ENCODE measurements at places on chromosomes 16 and 17.

DNA sequence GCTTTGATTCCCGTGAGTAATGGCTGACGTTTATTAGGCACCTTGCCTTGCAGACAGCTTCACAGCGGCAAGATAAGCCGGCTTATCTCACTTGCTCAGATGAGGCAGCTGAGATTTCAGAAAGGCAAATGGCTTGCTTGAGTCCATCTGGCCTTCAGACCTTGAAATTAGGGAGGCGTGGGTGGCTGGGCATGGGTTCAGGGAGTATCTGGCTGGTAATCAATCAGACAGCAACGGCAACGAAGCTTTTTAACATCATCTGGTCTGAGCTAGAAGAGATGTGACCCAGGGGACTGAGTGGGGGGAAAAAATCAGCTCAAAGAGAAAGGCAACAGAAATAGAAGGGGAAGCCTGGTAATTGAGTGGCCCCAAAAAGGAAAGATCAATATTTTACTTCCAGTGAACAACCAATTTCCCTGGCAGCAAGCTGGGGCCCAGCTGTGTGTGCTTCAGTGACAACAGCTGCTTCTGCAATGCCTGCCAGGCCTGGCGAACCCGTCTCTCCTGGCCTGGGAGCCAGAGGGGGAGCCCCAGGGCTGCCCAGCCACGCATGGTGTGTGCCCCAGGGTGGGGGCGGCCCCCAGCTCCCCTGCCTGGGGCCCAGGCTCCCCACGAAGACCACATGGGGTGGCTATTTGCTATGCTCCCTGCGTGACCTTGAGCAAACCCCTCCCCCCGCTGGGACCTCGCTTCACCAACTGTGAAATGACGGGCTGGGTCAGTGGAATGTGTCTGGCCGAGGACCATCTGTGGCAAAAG is 34.0 kb downstream of the RAB11FIP4 start:
- DNase-seq: no peak

DNA sequence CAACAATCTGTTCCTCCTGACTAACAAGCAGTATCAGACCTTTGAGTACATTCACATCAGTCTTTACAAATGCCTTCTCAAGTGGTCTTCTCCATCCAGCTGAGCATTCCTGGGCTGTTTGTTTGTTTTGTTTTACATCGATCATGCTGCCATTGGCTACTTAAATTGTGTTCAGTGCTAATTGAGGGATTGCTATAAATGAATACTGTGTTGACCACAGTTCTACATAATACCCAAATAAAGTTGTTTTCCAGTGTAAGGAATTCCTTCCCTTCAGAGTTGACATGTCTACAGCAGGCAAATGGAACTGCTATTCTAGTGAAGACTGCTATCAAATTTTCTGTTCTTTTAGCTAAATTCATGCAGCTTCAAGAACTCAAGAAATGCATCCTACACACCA is 3.2 kb downstream of the CDH8 start:
- DNase-seq: no peak

- peak; percentile 14 for DNase-seq
Observed at GRCh38 chr17:28716740-28717577, 709 bp downstream of the RAB34 start.

DNA sequence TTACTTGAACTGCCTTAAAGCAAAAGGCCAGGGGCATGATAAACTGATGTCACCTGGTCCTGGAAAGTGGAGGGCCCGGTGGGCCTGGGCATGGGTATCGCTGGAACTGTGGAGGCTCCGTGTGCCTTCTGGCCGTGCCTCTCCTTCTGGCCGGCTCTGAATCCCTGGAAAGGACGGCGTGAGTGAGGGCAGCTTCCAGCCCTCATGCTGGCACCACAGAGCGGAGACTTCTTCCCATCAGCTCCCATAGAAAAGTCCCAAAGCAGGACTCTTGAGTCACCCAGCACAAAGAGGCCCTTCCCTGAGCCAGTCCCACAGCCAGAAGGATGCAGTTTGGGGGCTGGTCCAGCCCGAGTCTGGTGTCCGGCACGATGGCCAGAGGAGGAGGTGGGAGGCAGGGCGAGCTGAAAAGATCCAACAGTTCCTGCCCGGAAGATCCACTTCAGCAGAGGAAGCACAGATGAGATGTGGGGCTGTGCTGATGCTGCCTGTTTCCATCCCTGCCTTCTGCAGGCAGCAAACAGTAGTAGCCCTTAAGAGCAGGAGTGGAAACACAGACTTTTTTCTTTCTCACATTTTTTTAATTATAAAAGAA is 7.8 kb downstream of the GAA start:
- no peak for DNase-seq

DNA sequence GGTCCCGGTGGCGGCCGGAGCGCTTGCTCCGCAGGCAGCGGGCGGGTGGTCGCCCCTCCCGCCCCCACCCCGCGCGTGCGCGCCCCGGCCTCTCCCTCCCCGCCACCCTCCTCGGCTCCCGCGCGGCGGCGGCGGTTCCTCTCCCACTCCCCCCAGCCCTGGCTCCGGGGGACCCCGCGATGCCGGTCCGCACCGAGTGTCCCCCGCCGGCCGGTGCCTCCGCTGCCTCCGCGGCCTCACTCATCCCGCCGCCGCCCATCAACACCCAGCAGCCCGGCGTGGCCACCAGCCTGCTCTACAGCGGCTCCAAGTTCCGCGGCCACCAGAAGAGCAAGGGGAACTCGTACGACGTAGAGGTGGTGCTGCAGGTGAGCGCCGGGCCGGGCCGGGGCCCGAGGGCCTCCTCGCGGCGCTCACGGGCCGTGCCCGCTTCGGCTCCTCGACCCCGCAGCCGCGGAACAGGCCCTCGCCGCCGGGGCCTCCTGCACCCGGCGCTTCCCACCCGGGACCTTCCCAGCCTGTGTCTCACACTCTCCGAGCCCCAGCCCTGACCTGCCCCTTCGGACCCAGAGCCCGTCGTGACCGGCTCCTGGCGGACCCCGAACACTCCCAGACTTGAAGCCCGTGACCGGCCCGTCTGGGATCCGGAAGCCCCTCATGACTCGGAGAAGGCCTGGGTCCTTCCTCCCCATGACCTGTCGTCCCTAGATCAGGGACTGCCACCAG is 490 bp downstream of the GID4 start:
- DNase-seq: peak; percentile 21

DNA sequence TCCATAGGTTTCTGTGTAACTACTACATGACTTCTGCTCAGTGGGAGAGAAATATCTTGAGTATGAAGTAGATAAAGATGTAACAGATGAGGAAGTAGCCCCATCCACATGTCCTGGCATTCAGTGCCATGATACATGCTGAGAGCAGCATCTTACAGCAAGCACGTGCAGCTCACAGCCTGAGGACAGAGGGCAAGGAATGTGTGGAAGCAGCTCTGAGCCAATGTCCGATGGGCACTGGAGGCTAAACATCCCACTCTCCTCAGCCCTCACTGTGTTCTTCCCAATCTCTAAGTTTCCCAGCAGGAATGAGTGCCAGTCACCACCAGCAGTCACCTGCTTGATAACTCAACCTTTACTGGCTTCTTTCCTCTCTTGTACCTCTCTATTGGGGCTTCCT is 40.4 kb downstream of the CFDP1 start:
- DNase-seq: no peak

DNA sequence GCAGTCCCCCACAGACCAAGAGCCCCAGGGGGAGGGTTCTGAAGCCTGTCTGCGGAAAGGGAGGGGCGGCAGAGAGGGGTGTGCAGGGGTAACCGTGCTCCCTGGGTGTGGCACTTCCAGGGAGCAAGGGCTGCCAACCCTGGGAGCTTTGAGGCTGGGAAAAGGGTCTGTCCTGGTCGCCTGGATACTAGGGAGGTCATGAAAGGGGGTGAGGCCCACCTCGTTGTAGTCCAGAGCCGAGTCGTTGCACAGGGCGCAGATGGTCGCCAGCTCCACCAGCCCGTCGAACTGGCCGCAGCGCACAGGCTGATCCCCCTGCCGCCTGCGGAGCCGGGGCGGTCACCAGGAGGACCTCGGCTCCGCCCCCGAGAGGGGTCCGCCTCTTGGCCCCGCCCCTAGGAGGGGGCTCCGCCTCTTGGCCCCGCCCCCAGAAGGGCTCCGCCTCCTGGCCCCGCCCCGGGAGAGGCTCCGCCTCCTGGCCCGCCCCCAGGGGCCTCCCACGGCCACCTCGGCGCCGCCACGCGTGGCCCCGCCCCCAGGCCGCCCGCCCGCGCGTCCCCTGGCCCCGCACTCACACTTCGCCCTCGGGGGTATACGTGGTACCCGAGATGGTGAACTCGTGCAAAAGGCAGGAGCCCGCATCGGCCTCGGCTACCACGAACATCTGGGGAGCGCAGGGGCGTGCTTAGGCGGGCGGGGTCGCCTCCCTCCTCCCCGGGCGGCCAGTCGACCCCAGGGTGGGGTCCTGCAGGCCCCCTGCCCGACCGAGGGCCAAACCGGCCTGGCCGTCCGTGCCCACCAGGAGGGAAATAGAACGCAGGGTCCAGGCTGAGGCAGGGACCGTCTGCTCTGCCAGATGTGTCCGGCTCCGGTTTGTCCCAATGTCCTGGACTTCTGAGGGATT is 19.5 kb downstream of the ATP2A3 start:
- peak; percentile 97 for DNase-seq

DNA sequence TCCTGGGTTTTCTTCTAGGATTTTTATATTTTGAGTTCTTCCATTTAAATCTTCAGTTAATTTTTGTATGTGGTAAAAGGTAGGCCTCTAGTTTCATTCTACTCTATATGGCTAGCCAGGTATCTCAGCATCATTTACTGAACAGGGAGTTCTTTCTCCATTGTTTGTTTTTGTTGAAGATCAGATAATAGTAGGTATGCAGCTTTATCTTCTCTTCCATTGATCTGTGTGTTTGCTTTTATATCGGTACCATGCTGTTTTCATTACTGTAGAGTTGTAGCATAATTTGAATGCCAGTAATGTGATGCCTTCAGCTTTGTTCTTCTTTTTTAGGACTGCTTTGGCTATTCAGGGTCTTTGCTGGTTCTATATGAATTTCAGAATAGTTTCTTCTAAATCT is 77.3 kb downstream of the USP22 start:
- no peak for DNase-seq

DNA sequence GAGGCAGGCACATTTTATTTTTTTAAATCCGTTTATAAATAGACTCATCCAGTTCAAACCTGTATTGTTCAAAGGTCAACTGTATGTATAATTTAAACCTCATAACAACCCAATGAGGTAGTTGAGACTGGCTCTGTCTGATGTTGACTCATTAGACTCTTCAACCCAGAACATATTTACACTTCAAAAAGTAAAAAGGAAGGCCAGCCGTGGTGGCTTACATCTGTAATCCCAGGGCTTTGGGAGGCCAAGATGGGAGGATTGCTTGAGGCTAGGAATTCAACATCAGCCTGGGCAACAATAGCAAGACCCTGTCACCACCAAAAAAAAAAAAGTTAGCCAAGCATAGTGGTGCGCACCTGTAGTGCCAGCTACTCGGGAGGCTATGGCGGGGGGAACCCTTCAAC is 32.5 kb upstream of the DHRS7B start:
- no peak for DNase-seq

- DNase-seq: no peak
Observed at GRCh38 chr16:49556249-49556605, 182.6 kb downstream of the C16orf78 start.

GRCh38 chr17:73943416-73944110 is 259.9 kb upstream of the RPL38 start:
- DNase-seq: no peak

- no peak for DNase-seq
Observed at GRCh38 chr17:11871773-11872172, 125.5 kb downstream of the ZNF18 start.

- DNase-seq: no peak
Observed at GRCh38 chr16:3014971-3015370, 2.2 kb downstream of the CLDN9 start.

DNA sequence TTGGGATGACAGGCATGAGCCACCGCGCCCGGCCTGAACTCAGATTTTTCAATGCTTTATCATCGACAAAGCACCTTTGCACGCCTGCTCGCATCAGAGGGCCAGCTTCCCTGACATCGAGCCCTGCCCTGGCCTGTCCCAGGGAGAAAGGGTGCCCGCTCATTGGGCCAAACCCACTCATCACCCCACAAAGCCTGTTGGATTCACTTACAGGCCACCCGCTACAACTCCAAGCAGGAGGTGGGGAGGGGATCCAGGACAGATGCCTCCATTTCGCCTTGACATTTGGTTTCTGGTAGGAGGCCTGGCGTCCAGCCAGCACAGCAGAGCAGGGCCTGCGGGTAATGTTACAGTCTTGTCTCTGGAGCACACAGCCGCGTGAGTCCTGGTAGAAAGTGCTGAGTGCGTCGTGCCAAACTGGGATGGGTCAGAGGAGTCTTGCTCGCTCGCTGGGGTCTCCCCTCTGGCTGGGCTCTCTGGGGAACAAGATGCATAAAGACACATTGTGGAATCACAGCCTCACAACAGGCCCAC is 19.8 kb downstream of the SMTNL2 start:
- peak; percentile 41 for DNase-seq

- no peak for DNase-seq
Observed at GRCh38 chr16:86078121-86078600, 179.2 kb downstream of the IRF8 start.

- DNase-seq: no peak
Observed at GRCh38 chr16:81620796-81621195, 158.3 kb upstream of the PLCG2 start.

DNA sequence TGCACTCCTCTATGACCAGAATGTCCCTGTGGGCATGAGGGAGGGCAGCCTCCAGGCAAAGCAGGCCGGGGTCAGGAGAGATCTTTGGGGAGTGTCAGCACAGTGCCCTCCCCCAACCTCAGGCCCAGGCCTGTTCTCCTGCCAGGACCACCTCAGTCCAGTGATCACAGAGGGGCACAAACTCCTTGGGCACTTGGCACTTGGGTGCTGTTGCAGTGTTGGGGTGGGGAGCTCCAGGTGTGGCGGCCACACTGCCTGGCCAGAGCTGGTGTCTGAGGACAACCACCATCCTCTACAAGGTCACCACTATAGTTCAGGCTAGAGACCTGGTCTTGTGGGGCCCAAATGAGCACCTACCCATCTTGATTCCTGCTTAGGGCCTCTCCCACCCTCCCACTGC is 37.2 kb downstream of the SMPD3 start:
- DNase-seq: no peak

GRCh38 chr16:71230122-71230845 is at the start of gene HYDIN:
TSS of gene HYDIN (minus strand) at chr16:71230722. CDS start at chr16:71186895, 43,827 bp downstream.
- DNase-seq: peak; percentile 8

DNA sequence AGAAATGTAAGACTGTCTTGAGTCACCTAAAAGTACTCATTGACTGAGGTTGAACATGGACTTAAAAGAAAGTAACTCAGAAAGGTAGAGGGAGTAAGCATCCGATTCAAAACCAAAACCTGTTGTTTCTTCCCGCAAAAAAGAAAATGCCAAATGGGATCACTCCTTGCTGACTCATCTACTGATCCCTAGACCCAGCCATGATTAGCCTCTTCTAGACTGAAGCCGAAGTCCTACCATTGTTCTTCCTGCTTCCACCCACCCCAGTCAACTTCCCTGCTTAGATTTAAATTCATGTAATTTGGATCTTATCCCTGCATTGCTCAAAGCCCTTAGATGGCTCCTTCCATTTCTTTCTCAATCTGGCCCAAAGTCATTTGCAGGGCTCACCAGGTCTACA is 760.5 kb upstream of the SOX9 start:
- DNase-seq: no peak

DNA sequence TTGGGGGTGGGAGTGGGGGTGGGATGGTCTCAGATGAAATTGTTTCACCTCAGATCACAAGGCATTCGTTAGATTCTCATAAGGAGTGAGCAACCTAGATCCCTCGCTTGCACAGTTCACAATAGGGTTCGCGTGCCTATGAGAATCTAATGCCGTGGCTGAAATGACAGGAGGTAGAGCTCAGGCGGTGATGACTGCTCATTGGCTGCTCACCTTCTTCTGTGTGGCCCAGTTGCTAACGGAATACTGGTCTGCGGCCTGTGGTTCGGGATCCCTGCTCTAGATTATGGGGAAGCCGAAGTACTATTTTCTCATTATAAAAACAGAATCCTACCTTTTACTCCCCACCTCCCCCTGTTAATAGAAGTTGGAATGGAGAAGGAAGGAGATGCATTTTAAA is 18.9 kb downstream of the CLTC start:
- DNase-seq: no peak

Measured in AG08395 (cell line).